MG63 (cell line): ENCODE measurements at places on chromosomes 11 and 22. TPM values are rescaled to one million over a fixed set of nuclear protein-coding genes. Genes with fewer than 3 reads are reported as not detected.
A peak's percentile ranks its signal among the peaks of the same experiment; 100 is the strongest.

DNA sequence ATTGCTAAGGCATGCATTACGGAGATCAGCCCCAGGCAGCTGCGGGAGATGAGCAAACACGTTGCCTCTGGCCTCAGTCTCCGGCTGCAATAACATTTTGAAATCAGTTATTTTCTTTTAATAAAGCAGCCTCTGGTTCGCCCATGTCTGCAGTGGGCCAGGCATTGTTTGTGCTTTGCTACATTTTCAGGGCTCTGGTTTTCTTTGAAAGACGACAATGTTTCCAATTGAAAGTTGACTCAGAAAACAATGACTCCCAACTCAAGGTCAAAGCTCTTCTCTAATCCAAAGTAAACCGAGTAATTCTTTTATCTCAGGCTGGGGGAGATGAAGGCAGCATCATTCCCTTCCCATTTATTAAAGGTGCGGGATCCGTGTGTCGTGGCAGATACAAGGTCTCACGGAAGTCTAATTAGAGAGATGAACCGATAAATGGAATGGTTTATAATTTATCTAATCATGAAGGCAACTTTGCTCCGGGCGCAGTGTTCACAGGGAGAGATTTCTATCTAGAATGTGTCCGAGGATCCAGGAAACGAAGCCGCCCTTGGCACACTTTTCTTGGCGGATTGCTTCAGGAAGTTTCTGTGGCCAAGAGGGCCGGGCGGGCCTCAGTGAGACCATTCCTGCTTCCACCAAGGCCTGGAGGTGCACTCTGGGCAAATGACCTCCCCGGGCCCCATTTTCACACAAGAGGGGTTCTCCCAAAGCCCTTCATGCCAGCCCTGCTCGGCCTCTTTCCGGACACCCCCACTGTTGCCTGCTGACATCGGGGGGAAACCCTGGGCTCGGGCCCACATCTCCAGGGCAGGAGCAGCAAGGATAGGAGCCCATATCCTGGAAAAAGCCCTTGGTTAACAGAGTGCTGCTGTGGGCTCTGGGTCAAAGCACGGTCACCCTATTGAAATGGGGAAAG, 811.4 kb downstream of the BRD1 start:
- no peak for DNase-seq

DNA sequence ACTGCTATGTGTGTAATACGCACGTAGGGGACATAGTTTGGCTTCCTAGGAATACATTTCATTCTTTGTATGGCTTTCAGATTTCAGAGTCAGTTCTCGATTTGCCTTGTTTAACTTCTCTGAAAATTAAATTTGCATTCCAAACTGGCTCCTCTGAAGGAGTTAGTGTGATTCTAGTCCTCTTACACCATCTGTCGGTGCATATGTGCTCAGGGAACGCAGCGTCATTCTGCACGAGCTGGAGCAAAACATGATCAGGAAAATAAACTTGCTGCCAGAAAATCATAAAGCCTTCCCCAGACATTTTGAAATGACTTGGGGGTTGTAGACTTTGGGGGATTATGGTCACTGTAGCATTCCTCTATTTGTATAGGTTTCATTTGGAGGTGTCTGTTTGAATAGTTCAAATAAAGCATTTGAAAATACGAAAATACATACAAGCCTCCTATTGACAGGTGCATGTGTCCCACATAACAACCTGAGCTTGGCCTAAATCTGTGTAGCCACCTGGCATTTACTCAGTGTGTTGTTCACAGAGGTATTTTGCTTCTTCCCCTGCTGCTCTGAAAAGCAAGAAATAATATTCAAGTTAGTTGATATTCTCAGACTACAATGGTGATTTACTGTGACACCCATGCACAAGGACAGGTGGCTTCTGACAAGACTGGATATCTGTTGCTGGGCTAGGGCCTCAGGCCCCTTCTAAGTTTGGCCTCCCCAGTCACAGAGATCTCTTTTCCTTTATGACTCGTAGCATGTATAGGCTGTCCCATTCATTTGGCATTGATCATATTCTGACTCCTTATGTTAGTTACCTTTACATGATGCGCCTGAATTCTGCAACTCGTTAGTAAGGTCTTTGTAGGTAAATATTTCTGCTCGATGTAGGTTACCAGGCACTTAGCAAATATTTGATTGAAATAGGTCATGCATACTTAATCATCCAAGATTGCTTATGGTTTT, 81.6 kb upstream of the SORL1-AS1 start:
- DNase-seq, result no peak

- DNase-seq, result no peak
These were observed 2.6 kb upstream of the UCP3 start for GRCh38 chr11:74011360-74012073.

DNA sequence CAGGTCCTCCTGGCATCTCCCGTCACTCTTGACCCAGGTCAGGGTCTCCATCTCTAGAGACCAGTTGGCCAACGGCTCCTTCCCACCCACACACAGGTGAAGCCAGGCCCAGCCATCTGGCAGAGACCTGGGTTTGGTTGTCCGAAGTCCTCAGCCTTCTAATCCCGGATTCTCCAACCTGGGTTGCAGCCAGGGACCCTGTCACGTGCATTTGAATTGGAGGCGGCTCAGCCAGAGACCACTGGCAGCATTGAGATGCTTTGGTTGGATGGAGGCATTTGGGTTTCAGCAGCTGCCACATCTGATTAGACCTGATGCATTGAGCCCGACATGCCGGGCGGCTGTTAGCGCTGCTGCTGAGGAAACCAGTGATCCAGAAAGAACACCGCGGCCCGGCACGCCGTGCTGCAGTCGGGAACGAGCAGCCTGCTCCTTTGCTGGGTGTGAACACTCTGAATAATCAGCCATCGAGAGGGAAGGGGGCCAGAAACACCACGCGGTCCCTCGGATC, 163.2 kb downstream of the BRD1 start:
- no peak for DNase-seq

APOL1 gene
- 0.49 and 2.4 TPM in 2 replicates for total RNA-seq

SLC5A1 gene
- total RNA-seq, result not detected in 2 replicates

ART1 gene
- not detected in 2 replicates for total RNA-seq

DNA sequence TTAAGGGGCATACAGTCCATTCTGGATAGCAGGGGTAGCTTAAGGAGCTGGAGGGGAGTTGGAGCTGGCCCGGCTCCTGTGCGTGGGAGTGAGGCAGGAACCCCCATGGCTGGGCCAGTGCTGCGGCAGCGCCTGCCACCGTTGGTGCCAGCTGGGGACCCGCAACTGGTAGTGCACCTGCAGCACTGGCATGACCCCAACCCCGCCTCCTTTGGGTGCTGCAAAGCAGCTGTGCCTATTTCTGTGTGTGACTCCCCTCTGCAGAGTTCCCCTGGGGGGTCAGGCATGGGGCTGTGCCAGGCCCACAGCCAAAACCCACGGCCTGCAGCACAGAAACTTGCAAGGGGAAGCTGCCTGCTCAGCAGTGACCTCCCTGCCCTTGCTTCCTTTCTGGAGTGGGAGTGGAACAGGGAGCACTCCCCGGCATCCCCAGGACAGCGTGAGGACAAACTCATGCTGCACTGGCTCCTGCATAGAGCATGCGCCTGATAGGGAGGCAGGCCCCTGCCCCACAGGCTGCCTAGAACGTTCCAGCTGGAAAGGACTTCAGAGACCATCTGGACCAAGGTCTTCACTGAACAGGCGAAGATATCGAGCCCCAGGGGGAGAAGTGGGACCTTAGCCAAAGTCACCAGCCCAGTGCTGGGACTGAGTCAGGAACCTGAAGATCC, 26.2 kb upstream of the RAB1B start:
- DNase-seq, result no peak

GRCh38 chr22:46473021-46473779, 64.2 kb downstream of the CELSR1 start:
- no peak for DNase-seq

DNA sequence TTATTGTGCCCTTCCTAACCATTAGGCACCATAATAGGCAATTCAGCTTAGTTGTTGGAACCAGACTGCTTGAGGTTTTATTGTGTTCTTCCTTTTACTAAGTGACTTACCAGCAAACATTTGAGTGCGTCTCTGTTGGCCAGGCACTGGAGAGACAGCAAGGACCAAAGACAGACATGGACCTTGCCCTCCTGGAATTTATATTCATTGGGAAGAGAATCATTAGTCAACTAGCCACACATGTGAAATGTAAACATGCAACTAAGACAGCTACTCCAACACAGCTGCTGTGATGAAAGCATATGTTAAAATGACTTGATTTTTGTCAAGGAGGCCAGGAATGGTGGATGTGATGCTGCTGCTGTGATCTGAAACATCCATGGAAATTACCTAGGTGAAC, 106.4 kb downstream of the TRAF6 start:
- no peak for DNase-seq

LGR4 gene
- total RNA-seq, result 3.9 and 7.7 TPM in 2 replicates

C11orf97 gene
- not detected in 2 replicates for total RNA-seq

- peak; percentile 73 for DNase-seq
These were observed 501 bp downstream of the CD151 start for GRCh38 chr11:833114-833791.

DNA sequence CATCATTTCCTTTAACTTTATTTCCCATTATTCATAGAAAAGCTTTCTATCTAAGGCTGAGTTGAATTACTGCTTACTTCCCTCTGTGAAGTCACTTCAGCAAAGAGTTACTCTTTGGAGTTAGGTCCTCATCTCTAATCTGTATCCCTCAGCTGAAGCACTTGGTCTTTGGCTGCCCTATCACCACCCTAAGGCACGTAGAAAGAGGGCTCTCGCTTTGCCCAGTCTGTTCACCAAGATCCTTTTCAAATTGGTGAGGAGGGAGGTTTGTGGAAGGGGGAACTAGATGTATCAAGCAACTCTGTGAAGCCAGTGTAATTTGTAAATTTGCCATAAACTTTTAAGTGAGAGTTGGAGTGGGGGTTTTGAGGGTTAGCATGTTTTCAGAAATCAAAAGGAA, 43.4 kb downstream of the PAX6 start:
- no peak for DNase-seq

DRICH1 gene
- total RNA-seq, result not detected in 2 replicates

- DNase-seq, result peak; percentile 81
These were observed 101.1 kb downstream of the MICAL3 start for GRCh38 chr22:17922925-17923903.

PRR14L gene
- total RNA-seq, result 0.69 and 3.5 TPM in 2 replicates

C11orf42 gene
- not detected in 2 replicates for total RNA-seq

GRCh38 chr22:19708321-19709011, 5.8 kb upstream of the SEPTIN5 start:
- DNase-seq, result no peak

FZD4 gene
- 0.16 and 0.99 TPM in 2 replicates for total RNA-seq

- DNase-seq, result no peak
These were observed 37.7 kb downstream of the EFCAB6 start for GRCh38 chr22:43774318-43774915.
